Spinal cord (tissue), 10 donors: ENCODE measurements at places on chromosomes 7 and 10.

- no peak for DNase-seq
Measured at GRCh38 chr10:88097536-88097935, 234.1 kb downstream of the PTEN start.

- no peak for DNase-seq
Measured at GRCh38 chr10:73827346-73828089, 16.1 kb upstream of the NDST2 start.

DNA sequence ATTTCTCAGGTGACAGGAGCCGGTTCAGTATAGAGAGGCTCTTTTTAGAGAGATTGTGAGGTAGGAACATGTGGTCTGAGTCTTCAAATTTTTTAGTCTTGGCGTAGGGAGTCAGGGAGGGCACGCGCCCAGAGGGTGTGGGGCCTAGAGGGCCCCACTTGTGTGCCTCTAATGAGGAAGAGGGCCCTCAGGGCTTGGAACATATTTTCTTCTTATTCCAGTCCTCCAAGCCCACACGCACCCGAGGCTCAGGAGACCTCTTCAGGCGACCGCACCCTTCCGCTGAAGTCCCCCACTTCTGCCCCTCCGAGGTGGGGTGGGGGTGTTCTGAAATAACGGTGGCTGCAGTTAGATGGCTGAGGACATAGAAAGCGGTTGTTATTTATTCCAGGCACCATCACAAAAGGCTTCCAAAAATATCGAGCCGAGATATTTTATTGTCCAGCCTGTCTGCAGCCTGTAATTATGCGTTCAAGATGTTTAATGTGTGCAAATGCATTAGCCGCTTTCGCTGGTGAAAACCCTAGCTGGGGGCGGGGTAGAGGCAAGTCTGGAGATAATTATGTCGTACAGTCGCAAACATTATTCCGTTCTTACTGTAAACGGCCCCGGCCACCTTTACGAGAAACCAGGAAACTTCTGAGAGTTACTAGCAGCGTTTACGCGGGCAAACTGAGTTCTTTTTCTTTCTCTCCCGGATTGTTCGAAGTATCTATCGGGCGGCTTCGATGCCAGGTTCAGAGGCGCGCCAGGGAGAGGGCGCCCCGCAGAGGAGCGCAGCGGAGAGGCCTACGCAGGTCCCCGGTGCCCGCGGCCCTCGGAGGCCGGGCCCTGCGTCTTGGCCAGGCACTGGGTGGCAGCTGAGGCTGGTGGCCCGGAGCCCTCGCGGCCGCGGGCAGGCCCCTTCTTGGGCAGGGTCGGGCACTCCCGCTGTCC is 12.9 kb upstream of the HOXA13 start:
- no peak for DNase-seq

GRCh38 chr7:105304040-105304895 is 84.5 kb downstream of the SRPK2 start:
- peak; percentile 44 for DNase-seq

GRCh38 chr10:128058750-128059134 is 67.5 kb downstream of the MKI67 start:
- no peak for DNase-seq

DNA sequence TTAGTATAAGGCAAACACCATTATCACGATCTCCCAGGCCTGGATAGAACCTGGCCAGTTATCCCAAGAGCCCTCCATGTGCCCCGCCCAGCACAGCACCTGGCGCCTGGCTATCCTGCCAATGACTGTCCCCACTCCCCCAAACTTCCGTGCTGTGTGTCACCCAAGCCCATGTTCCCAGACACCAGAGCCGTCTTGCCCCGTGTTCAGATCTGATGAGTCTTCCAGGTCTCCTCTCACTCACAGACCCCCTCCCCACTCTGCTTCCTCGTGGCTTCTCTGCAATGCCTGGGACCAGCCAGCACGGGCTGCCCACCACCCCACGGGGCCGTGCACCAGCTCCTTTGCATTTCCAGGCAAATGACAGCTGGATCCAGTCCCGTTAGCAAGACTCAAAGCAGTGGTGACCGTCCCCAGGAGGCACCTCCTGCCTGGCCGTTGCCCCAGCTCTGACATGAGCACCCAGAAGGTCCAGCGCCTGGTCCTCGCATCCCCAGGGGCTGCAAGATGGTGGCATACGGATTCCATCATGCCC is 43.8 kb upstream of the INPP5A start:
- no peak for DNase-seq

GRCh38 chr10:124619195-124619594 is 125.0 kb downstream of the FAM53B start:
- no peak for DNase-seq

DNA sequence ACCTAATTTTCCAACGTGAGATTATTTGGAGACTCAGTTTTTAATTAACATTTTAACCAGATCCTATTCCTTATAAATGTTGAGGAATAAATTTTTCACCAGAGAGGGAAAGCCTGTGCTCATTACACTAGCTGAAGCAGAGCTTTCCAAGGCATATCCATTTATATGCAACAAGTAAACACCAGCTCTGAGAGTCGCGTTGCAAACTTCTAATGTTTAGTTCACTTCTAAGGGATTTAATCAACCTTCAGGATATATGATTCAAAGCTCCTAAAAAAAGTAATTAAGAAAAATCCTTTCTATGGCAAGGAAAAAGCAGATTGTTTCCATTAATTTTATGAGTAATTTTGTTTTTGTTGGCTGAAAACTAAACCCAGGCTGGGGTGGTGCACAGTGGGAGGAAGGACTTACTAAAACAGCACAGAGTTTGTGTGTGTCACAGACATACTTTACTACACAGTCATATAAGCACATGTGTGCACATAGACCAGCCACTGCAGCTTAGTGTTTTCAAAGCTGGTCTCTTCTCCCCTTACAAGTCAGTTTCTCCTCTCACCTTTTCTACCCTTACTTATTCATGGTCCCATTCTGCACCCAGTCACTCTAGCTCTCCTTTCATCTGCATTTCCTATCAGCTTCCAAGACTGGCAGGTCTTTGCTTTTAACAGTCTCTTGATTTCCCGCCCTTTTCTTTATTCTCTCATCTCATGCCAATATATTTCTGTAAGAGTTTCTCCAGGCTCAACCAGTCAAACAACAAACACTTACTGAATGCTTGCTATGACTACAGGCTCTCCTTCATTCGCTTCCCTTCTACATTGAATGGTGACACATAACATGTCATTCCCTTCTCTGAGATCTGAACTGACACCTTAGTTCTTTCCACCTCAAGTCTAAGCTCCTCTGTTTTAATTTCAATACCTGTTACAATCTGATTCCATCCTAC is 81.1 kb upstream of the FZD1 start:
- DNase-seq, result no peak

- no peak for DNase-seq
Measured at GRCh38 chr7:45215601-45216062, 58.0 kb downstream of the RAMP3 start.

GRCh38 chr10:96666741-96667140 is 53.6 kb downstream of the PIK3AP1 start:
- DNase-seq, result no peak

GRCh38 chr10:8800426-8800825 is 745.9 kb downstream of the GATA3 start:
- no peak for DNase-seq

GRCh38 chr7:30526163-30526562 is 21.5 kb upstream of the GGCT start:
- no peak for DNase-seq
